ENCODE measurements at places on chromosomes 7 and 10.

GRCh38 chr10:121154846-121155245, 303.7 kb downstream of the WDR11 start:
- peak; percentile 99 for DNase-seq

GRCh38 chr7:7861211-7861633, 107.4 kb upstream of the GLCCI1 start:
- no peak for DNase-seq

DNA sequence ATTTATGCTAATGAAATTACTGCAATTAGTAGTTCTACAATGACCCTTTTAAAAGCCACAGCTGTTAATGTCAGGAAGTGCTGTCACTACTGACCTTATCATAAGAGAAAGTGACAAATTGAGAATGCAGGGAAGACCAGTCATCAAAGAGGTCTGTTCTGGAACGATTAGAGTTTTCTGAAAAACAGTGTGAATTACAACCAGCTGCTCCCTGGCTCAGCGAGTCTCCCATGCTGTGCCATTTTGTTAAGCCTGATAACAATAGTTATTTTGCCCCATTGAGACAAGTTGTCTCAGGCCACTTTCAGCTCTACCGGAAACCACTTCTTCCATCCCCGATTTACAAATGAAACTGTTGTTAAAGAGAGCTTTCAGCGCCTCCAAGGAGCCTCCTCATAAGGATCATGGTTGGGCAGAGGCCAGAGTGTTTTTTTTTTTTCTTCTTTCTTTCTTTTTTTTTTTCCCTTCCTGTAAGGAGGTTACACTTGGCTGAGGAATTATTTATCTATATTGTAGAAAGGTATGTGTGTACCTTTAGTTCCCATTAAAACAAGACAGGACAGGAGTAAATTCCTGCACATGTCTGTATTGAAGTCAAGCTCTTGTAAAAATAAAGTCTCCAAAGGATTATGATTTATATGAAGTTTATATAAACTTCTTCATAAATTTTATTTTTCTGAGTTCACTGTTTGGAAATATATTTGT, 173.6 kb downstream of the CDCA7L start:
- peak; percentile 62 for DNase-seq

- DNase-seq: no peak
Measured at GRCh38 chr7:138154661-138155060, 78.4 kb downstream of the AKR1D1 start.

DNA sequence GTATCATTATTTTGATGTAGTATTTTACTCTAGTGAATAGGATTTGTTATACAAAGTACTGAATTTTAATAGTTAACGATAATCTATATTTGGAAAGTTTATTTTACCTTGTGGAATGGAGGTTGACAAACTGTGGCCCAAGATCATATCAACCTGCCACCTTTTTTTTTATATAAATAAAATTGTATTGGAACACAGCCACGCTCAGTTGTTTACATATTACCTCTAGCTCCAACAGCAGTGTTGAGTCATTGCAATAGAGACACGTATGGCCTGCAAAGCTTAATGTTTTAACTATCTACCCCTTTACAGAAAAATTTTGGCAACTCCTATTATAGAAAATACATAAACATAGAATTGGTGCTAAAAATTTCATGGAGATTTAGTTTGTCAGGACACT, 239.3 kb downstream of the THSD7A start:
- no peak for DNase-seq

DNA sequence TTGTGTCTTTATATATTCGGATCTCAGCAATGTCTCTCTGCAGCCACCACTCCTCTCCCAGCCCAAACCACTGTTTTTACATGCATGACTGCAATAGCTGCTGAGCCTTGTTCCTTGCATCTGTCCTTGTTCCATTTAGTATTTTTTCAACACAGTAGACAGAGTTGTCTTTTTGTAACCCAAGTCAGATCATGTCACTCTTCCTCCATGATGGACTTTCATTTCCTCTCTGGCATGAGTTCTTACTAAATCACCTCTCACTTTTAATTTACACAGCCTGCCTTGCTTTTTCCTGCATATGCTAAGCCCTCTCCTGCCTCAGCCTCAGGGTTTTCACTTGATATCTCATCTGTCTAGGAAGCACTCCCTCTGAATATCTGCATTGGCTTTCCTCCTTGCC, 353.2 kb downstream of the HGF start:
- DNase-seq: no peak

DNA sequence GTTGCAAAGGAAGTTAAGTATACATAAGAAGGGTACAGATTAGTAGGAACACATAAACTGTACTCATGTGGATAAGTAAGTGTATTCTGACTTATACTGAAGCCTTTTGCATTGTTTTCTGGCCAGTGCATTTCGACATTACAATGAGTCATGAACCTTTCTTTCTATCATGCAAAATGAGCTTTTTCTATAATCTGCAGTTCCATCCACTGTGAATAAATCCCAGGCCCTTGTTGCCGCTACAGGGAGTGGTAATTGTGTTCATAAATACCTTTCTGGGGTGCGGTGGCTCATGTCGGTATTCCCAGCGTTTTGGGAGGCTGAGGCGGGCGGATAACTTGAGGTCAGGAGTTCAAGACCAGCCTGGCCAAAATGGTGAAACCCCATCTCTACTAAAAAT, 858.3 kb downstream of the GRM8 start:
- DNase-seq: no peak

DNA sequence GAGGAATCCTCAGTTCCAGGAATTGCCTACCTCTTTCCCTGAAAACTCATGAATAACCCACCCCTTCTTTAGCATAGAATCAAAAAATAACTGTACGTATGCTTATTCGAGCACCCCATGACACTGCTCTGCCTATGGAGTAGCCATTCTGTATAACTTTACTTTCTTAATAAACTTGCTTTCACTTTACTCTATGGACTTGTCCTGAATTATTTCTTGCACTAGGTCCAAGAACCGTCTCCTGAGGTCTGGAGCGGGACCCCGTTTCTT, 11.1 kb downstream of the CCL24 start:
- DNase-seq: no peak

GRCh38 chr10:131657318-131657984, 243.4 kb upstream of the PPP2R2D start:
- no peak for DNase-seq

- DNase-seq: no peak
Measured at GRCh38 chr10:101140084-101140949, 9.2 kb downstream of the TLX1 start.

DNA sequence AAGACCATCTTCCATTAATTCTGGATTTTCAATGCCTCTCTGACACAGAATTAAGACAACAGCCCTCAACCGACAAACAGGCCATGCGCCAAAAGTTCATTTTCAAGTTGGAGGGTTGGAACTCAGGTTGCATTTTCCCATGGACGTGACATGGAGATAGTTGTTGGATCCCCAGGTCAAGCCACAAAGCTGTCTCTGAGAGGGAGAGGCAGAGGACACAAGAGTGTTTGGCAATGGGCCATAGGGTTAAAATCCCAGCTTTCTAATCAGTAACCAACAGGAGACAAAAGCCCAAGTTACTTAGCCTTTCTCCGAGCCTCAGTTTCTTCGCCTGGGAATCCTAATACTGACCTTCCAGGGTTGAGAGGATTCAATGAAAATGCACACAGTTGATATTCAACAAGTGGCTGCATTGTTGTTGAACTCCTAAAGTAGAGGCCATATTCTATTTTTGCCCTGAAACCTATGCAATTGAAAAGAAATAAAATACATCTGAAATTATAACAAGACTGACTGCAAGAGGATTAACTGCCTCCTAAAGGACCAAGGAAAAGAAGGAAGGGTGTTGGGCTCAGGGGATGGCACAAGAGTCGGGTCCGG, 44.3 kb downstream of the SORBS1 start:
- no peak for DNase-seq

- no peak for DNase-seq
Measured at GRCh38 chr10:133212853-133213494, 17.0 kb upstream of the UTF1 start.

DNA sequence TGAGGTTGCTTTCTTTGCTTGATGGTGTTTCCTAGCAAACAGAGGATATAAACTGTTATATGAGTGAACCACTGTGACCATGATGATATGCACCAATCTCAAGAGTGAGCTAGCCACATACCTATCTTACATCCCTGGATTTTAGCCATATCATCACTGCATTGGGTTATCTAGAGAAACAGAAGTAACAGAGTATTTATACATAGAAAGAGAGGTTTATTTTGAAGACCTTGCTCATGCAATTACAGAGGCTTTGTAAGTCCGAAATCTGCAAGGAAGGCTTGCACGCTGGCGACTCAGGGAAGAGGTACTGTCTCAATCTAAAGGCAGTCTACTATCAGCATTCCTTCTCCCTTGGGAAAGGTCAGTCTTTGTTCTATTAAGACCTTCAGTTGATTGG, 11.8 kb upstream of the PON2 start:
- no peak for DNase-seq

DNA sequence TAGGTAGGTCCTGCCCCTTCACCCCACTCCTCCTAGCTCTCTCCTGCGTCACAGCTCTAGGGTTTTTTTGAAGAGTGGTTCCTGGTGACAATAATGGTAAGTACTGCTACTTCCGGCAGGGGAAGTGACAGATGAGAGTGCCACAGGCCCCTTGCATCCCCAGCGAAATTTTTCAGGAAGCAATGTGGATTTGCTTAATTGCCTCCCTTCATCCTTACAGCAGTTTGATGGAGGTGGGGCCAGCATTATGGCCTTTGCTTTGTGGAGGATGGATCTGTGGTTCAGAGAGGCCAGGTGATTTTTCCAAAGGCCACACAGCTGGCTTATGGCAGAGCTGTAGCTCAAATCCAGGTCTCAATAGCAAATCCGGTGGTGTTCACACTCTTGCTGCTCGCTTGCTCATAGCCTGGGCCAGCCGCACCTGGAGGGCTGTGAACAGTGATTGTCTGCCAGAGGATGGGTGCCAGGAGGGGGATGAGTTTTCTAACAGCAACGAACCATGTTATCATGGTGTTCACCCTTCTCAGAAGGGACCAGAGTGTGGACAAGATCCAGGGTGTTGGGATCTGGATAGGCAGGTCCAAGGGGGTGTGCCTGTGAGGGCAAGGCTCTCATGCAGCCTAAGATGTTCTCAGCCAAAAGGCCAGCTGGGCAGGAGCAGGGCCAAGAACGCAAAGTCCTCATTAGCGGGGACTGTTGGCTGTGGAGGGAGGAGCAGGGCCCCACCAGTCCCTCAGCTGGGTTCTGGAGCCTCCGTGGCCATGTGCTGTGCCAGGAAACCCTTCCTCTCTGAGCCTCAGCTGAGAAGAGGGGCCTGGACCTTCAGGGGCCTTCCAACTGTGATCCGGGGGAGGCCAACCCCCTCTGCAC, 89.0 kb downstream of the EMX2 start:
- DNase-seq: no peak

GRCh38 chr7:65338346-65338745, 35.3 kb upstream of the ZNF92 start:
- DNase-seq: no peak

GRCh38 chr7:140604076-140604475, 36.5 kb downstream of the DENND2A start:
- DNase-seq: no peak

DNA sequence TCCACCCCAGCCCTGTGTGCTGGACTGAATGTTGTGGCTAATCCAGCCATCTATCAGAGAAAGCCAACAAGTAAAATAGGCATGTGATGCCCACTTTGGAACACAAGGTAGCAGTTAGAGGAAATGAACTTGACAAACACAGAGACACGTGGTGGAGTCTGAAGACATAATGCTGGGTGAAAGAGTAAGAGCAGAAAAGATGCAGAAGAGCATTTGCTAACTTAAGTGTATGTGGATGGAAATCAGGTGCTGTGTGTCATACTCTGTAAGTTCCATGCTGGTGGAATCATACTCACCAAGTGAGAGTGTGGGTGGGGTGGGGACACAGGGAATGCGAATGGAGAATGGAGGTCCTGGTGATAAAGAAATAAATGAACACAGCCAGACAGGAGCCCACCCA, 22.8 kb downstream of the WDFY4 start:
- no peak for DNase-seq

DNA sequence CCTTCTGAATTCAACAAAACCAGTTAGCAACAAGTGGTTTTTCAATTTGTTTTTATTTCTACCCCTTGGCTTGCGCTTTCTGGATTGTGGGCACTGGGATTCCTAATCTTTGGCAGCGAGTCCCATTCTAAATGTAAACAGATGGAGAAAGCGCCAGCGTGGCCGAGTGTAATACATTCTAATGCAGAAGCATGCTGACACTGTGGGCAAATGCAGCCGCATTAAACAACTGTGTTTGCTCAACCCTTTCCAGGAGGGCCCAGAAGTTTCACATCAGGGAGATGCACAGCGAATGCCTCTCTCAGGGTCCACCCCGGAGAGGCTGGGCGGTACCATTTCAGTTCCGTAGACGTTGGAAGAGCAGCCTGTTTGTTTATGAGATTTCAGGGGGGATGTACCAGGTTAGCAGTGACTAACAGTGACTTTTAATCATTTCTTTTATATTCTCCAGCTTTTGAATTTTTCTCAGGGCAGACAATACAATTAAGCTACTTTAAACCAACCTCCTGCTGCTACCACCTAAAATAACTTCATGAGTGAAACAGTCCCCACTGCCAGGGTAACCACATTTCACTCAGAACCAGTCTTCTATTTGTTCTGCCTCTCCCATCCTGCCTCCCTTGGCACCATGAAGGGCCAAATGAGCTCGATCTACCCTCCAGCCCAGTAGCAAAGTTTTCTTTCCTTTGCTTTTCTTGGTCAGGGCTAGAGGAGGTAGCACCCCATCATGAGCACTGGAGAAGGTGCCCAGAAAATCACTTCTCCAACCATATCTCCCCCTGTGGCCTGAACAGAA, 164.2 kb upstream of the ITGB1 start:
- DNase-seq: no peak

DNA sequence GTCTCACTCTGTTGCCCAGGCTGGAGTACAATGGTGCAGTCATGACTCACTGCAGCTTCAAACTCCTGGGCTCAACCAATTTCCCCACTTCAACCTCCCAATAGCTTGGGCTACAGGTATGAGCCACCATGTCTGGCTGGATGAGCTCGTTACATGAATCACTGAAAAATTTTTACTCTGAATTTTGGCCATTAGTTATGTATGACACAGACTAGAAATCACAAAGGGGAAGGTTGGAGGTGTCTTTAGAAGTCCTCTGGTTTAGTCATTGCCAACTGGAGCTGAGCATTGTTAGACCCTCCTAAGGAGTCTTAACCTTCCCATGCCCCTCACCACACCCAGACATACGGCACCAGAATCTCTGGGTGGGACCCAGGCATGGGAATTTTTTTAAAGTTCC, 34.7 kb downstream of the SVIL start:
- no peak for DNase-seq

Measured in pons (tissue), 1 donor.